Activated CD4-positive, alpha-beta T cell treated with anti-CD3 and anti-CD28 coated beads for 24 hours (primary cell): ENCODE measurements at places on chromosomes 7 and 10.

- no peak for DNase-seq
Observed at GRCh38 chr10:35487336-35488034, 117.7 kb upstream of the GJD4 start.

- DNase-seq: no peak
Observed at GRCh38 chr10:123069246-123069986, 60.6 kb downstream of the ACADSB start.

DNA sequence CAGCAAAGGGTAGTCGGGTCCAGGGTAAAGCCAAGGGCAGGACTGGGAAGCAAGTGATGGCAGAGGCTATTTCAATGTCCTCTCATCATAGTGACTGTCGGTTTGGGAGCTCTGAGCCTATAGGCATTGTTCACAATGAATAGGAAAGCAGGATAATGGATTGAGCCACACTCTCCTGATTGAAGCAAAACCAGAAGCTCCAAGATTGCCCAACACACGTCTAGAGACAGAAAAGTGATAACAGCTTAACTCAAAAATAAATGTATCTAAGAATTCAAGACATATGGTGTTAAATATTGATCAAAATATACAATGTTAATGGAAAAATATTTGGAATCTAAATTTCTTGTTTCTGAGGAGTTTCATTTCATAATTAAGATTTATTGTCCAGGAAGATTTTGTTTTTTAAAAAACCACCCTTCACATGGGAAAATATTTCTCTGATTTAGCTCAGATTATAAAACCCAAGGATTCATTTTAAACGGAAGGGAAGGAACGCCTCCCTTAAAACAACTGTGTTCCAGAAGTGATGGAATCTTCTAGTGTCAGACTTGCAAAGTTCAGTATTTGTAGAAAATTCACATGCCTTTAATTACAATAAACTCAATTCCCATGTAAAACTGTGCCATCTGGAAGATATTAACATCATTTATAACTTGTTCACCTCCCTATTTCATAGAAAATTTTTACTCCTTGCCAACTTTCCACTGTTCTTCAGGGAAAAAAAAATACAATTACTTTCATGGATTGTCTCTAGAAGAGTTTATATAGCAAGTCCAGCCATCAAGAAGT is 54.5 kb downstream of the NRP1 start:
- no peak for DNase-seq

DNA sequence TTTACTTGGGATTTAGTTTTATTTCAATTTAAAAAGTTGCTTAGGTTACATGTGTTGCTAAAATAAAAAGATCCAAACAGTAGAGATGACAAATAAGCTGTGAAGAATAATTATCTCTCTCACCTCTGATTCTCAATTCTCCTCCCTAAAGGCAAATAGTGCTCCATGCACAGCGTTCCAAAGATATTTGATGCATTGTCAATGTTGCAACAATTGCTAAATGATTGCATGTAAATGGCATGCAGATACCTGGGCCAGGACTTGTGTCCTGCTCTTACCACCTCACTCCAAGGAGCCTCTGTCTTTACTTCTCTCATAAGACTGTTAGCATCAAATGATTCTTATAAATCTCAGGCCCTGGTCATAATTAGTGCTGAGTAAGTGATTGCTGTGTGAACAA is 217.7 kb downstream of the SEC23IP start:
- no peak for DNase-seq

GRCh38 chr7:15837306-15837950 is 150.9 kb upstream of the MEOX2 start:
- DNase-seq: no peak

DNA sequence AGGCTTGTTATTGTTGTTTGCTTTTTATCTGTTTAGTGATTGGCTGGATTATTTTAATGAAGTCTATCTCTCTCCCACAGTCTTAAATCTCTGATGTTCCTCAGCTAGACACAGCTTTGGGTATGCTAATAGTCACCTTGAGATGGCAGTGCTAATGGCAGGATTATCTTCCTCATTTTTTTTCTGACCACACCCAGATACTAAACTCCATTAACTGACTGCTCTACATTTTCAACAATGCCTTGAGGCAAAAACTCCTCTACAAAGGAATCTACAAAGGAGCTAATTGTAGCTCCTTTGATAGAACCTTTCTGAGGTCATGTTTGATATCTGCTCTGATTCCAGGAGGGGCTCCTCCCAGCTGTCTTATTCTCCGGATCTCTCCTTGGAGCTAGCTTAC is 122.6 kb downstream of the HBP1 start:
- no peak for DNase-seq

- no peak for DNase-seq
Observed at GRCh38 chr7:27173956-27174873, at the start of gene HOXA10. Gene HOXA10, minus strand, starts transcription at chr7:27174320. Its CDS starts 14 bp downstream, at chr7:27174306.

- DNase-seq: no peak
Observed at GRCh38 chr7:90789736-90790306, 193.7 kb downstream of the CDK14 start.

GRCh38 chr7:40903872-40904271 is 769.1 kb downstream of the SUGCT start:
- DNase-seq: no peak

GRCh38 chr10:132589015-132589414 is 51.4 kb downstream of the INPP5A start:
- no peak for DNase-seq

DNA sequence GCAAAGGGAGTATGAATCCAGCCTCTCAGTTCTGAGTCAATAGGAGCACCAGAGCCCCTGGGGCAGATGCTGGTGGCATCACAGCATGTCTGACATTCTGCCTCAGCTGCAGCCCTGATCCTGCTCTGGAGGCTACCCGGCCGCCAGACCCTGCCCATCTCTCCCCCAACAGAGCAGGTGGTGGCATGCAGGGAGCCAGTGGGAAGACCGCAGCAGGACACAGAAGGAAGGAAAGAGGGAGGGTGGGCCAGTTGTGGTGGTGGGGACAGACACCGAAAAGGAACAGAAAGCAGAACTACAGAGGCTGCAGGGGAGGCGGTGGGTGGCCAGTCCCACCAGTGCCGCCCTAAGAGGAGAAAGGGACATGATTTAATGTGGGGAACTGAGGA is 35.3 kb downstream of the BLNK start:
- DNase-seq: no peak

GRCh38 chr10:12572281-12572680 is 222.9 kb downstream of the CAMK1D start:
- DNase-seq: no peak

DNA sequence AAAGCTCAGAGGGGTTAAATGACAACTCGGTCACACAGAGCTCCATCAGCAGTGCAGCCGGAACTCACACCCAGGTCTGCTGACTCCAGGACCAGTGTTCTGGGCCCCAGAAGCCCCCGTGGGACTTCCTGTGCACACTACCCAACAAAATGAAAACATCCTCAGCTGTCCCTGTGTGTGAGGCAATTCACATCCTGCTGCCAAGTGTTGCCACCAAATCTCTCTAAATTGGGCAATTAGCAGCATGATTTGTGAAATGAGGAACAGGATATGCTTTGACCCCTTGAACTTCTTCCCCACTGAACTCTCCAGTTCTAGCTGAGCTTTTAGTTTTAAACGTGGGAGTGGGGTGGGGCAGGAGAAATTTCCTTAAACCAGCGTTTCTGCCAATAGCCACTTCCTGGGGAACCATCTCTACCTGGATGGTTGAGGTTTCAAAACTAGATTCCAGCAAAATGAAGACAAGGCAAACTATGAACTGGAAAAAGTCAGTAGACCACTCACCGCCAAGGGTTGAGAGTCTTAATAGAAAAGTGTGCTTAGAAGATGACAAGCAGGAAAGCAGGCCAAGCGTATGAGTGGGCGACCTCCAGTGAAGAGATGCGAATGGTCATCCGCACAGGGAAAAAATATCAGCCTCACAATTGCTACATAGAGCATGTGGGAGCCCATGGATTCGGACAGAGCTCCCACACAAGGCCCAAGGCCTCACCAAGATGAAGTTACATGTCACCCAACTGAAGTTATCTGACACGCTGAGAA is 51.9 kb upstream of the CHST15 start:
- DNase-seq: no peak

- DNase-seq: no peak
Observed at GRCh38 chr7:144032516-144032915, 16.2 kb upstream of the OR2A5 start.

- DNase-seq: no peak
Observed at GRCh38 chr10:26802527-26802926, 58.2 kb downstream of the ABI1 start.

DNA sequence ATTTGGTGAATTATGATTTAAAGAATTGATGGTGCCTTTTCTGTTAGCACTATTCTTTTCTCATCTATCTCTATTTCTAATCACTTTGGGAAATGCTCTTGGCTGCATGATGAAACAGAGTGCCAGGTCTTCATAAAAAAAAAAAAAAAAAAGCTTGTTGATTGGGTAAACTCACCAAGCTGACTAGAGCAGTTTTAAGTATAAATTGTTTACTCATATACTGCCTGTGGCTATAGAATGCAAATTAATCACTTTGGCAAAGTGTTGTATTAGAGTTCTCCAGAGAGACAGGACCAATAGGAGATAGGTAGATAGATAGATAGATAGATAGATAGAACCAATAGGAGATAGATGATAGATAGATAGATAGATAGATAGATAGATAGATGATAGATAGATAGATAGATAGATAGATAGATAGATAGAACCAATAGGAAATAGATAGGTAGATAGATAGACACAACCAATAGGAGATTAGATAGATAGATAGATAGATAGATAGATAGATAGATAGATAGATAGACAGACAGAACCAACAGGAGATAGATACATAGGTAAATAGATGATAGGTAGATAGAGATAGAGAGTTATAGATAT is 20.1 kb upstream of the TBXAS1 start:
- DNase-seq: no peak

DNA sequence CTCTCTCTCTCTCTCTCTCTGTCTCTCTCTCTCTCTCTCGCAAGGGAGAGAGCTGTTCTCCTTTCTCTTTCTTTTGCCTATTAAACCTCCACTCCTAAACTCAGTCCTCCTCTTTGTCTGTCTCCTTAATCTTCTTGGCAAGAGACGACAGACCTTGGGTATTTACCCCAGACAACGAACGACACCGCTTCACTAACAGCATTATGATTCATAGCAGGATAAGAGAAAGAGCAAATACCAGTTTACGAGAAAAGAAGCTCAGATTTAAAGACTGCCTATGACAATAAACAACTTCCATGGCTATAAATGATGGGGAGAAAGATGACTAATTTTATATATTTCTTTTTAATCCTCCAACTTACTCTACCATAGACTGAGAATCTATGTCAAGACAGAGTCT is 1396.5 kb upstream of the CELF2 start:
- no peak for DNase-seq

GRCh38 chr10:72275351-72276012 is 1.8 kb downstream of the DDIT4 start:
- DNase-seq: no peak

DNA sequence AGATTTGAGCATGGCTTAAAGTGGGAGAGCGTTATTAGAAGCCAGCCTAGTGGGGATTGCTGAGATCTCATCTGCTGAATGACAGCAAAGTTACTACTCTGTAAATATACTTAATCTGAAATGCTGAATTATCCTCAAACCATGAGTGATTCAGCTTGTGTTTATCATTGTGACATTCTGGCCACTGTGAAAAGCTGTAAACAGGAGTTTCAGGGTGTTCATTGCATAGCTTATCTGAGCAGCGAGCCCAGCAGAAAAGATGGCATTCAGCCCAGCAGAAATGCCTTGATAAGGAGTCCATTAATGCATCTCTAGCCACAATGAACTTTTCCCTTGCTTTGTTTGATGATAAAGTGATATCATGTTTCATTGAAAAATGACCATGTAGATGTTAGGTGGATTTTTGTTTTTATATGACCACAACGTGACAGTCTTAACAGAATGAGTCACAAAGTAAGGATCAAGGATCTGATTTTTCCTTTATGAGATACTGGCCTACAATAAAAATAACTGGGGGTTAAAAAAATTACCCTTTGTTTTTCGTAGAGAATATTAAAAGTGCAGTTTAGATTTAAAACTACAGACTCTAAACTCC is 7.8 kb downstream of the TES start:
- no peak for DNase-seq

- no peak for DNase-seq
Observed at GRCh38 chr10:36019749-36020148, 377.7 kb upstream of the FZD8 start.

DNA sequence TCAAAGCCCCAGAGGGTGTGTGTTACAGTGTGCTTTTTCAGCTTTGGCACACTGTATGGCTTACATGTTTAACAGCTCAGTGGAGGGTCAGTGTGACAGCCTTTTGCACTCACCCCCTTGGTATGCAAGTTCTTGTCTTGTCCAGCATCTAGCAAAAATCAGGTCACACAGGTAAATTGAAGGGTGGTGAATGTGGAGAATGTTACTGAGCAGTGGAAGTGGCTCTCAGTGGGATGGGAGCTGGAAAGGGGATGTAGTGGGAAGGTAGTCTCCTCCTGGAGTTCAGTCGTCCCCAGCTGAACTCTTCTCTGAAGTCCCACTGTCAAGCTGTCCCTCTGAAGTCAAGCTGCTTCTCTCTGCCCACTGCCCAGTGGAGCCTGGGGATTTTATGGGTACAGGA is 21.0 kb upstream of the C10orf90 start:
- no peak for DNase-seq

GRCh38 chr7:26397332-26397731 is 105.7 kb downstream of the SNX10 start:
- DNase-seq: no peak

- no peak for DNase-seq
Observed at GRCh38 chr7:148026713-148027112, 563.9 kb upstream of the C7orf33 start.

DNA sequence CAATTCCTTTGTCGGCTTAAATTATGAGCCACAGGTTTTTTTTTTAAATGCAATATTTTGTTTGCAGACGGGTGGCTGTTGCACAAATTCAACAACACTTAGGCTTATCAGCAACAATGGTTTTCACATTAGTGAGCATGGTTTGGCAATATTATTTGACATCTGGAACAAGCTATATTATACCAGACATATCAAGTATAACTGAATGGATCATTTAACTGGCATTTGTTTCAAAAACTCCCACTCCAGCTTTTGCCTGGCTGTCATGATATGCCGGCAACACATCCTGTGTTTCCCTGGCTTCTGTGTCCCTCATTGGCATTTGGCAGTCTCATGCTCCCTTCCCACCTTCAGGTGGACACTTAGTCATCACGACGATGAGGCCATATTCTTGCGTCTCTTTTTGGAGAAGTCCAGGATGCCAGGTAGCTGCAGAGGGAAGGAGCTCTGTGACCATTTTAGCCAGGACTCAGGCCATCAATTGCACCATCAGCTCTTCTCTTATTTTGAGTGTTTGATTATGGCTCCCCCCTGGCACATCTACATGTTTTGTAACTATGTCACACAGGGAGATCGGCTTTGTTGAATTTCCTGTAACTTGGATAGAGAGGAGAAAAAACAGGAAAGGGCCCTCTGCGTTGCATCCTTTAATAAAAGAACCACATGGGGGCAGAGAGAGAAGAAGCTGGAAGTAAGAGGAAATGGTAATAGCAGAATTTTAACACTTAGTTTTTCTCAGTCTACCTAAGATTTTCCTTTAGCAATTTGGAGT is 413.9 kb downstream of the LRMDA start:
- DNase-seq: no peak

- DNase-seq: no peak
Observed at GRCh38 chr7:94380264-94380663, 14.4 kb upstream of the COL1A2 start.
